SK-MEL-5 (cell line): ENCODE measurements at places on chromosomes 6 and 20.

- no peak for DNase-seq
Observed at GRCh38 chr6:20978151-20978614, 443.9 kb downstream of the CDKAL1 start.

DNA sequence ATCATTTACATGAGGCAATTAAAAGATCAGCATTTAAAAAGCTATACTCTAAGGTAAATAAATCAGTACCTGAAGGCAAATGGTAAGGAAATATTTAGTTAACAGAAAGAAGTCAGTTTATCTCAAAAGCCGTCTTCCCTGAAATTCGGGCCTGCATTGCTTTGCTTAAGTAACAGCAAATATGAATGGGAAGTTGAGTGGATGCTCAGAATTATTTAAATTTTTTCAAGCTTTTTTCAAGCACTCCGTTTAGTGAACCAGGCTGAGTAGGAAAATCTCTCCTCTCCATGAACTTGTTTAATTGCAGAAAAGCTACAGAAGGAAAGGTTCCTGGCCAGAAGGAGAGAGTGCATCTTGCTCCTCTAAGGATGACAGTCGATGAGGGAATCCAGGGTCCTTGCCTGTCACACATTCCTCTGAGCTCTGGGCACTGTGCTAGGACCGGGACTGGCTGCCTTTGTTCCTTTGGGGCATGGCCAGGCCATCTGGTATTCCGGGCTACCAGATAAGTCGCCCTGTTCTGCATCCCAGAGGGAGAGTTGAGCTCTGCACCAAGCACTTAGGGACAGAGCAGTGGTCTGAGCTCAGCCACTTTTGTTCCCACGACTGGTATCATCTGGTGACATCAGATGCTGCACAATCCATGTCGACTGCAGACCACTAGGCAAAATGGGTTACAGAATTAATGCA, 77.6 kb downstream of the RIN2 start:
- no peak for DNase-seq

DNA sequence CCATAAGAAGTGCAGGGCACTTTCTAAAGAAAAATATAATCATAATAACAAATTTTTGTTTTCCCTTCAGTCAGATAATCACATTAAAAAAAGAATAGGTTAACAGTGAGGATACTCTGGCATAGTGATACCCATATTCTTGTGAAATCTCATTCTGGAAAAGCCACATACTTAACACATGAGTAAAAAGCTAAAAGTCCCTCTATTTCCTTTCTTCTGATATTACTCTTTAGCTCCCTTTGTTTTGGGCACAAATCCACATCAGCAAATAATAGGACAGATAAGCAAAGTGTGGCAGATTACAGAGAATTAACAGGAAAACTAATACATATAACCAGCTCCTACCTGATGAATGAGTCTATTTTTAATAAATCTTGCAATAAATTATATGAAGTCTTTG, 15.8 kb downstream of the SHPRH start:
- DNase-seq = no peak

DNA sequence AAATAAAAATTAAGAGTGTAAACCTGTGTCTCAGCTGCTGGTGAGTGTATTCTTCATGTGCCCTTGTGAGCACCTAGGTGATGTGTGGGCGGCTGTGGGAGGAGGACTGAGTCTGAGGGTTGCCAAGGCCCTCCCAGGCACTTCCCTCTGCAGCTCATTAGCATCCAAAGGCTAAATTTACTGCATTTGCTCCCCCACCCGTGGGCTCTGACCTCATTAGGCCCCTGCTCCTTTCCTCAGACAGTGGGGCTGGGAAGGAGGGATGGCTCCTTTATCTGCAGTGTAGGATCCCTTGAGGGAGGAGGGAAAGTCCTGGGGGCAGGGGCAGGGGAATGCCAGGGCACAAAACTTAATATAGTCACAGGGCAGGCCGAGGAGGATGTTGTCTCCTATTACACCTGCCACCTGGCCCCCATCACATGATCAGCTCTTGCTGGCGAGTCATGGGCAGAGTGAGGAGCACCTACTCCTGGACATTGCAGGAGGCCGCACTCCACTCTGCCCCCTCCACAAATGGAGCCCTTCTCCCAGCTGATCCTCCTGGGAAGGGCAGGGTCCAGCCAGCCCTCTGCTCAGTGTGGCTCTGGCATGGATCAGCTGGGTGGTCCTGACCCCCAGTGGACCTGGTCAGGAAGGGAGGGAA, 133.2 kb downstream of the MRPL14 start:
- DNase-seq = no peak

DNA sequence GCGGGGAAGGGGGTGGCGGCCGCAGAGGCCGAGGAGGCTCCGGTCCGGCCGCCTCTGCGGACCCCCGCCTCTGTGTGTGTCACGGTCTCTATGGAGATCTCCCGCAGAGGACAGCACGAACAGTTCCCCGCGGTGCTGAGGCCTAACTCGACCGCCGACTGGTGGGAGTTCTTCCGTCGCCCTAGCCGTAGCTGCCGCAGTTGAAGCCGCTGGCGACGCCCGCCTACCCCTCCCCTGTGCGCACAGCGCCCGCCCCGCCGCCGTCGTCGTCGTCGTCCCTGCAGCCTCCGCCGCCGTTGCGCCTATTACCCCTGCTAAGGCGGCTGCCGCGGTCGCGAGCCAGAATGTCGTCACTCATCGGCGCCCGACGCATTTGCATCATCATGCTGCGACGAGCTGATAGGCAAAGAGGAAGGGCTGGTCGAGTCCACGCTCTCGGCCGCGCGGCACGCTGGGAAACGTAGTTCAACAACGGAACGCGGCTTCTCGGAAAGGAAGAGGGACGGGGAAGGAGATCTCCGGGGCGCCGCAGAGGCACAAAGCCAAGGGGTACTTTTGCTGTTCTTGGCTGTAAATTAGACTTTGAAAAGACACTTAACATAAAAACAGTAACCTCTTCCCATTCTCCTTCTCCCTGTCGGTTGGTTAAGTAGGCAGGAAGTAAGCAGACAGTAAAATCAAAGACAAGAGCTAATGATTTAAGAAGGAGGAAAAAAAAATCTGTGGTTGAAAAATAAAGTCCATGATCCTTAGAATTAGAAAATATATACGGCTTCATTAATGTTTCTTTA, at the start of gene NUP153:
Gene NUP153, minus strand, starts transcription at position 346 of the 791 bp plus-strand sequence. CDS start 538 bp downstream, outside the sequence.
- peak; percentile 100 for DNase-seq

- DNase-seq = peak; percentile 5
Observed at GRCh38 chr6:117344444-117345291, 79.3 kb downstream of the VGLL2 start.
